ENCODE measurements at places on chromosomes 16 and 17.

GRCh38 chr17:76884995-76885893, 17.0 kb downstream of the MGAT5B start:
- no peak for DNase-seq

GRCh38 chr16:17362946-17363345, 107.8 kb downstream of the XYLT1 start:
- DNase-seq = no peak

DNA sequence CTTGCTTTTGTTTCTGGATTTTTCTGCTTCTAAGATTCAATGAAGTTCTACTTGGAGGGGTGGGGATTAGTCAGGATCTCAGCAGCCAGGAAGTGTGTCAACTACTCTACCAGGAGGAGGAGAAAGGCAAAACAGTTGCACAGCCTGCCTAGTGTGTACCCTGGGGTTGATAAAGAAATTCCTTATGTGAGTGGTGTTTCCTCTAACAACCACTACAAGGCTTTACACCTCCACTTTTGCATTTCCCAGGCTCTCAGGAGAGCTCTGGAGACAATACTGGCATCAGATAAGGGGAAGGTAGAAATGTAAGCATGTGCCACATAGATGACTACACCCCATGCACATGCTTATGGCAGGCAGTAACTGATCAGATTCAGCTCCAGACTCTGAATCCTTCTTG, 174.6 kb downstream of the TOX3 start:
- DNase-seq = no peak

DNA sequence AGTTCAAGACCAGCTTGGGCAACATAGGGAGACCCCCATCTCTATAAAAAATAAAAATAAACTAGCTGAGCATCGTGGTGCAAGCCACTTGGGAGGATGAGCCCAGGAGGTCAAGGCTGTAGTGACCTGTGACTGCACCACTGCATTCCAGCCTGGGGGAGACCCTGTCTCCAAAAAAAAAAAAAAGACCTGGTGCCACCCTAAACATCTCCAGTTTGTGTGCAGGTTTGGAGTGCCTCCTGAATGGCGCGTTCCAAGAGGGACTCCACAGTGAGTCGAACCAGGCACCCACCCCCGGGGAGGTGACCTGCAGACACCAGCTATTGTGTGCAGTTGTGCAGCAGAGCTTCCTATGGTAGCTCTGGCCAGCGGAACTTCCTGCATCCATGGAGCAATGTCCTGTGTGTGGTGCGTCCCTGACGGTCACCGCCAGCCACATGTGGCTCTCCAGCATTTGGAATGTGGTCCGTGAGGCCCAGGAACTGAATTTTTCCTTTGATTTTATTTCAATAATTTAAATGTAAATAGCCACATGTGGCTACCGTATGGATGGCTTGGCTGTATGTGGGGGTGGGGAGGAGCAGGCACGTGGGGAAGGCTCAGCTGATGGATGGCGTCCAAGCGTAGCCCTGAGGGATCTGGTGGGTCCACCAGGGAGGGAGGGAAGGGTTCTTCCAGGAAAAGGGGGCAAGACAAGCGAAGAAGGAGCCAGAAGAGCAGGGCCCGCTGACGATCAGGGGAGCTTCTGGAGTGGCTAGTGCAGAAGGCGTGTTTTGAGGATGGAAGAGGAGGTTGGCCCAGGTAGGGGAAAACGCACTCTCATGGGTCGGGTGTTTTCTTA, 107.1 kb upstream of the GSE1 start:
- DNase-seq = no peak

- DNase-seq = no peak
Measured at GRCh38 chr17:50283246-50283645, 9.0 kb downstream of the TMEM92 start.

GRCh38 chr17:1843947-1844346, 14.1 kb downstream of the RPA1 start:
- no peak for DNase-seq

DNA sequence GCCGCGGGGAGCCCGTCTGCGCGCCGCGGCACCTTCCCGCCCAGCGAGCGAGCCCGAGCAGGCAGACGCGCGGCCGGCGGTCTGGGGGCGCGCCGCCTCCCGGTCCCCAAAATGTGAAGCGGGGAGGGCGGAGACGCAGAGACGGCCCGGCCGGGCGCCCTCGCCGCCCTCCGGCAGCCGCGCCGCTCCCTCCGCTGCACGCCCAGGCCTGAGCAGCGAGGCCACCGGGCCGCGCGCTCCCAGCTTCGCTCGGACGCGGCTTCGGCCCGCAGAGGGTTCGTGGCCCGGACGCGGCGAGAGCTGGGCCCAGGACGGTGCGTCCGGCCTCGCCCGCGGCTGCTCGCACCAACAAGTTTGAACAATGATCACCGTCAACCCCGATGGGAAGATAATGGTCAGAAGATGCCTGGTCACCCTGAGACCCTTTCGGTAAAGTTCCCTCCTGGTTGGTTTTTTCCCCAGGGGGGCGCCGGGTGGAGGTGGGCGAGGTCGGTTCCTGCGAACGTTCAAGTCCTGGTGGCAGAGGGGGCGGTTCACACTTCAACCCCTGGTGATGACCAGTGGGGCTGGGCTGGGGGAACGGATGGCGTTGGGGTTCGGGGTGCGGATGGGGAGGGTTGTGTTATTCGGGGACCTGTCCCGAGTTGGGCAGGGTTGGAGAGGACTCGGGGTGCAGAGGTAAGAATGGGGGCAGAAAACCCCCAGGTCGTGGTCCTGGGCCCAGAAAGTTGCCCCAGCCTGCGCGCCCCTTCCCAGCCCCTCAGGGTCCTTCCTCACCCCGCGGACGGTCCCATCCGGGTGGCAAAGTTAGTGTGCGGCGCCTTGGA, 678 bp downstream of the MGAT5B start:
- no peak for DNase-seq

DNA sequence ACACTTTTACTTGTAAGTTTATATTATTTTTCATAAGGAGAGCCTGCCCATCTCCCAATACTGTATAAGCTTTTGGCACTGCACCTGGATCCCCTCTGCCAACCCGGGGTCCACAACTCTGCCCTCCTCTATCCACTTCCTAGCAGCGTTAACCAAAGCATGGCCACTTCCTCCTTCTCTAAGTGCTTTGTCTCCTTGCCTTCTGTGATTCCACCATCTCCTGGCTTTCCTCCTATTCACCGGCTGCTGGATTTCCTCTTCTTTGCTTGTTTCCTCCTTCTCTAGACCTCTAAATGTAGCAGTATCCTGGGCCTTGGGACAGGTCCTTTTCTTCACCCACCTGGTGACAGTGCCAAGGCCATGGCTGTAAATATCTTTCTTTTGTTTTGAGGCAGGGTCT, 20.0 kb upstream of the WFIKKN2 start:
- DNase-seq = no peak

- DNase-seq = no peak
Measured at GRCh38 chr17:13587487-13588338, 14.0 kb downstream of the HS3ST3A1 start.

DNA sequence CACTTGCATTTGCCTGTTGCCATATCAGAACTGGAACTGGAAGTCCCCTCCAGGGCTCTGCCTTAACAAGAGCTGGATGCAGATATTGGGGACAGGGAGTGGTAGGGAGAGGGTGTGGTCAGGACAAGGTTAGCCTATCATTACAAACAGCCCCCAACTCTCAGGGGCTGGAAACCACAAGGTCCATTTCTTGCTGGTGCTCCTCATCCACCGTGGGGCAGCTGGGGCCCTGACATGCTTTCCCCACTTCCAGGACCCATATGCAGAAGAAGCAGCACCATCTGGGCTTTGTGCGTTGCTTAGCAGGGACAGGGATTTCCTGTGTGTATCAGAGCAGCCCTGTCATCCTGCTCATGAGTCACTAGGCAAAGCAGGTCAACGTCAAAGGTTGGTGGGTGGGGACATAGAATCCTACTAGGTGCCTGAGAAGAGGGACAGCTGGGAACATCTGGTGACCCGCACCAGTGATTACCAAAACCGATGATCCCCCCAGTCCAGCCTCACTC, 26.9 kb downstream of the RGS9 start:
- no peak for DNase-seq

- DNase-seq = no peak
Measured at GRCh38 chr16:85607321-85607765, 5.8 kb upstream of the GSE1 start.
